Right cardiac atrium (tissue), 5 donors: ENCODE measurements at places on chromosomes 11 and 22.
A peak's percentile ranks its signal among the peaks of the same experiment; 100 is the strongest.

DNA sequence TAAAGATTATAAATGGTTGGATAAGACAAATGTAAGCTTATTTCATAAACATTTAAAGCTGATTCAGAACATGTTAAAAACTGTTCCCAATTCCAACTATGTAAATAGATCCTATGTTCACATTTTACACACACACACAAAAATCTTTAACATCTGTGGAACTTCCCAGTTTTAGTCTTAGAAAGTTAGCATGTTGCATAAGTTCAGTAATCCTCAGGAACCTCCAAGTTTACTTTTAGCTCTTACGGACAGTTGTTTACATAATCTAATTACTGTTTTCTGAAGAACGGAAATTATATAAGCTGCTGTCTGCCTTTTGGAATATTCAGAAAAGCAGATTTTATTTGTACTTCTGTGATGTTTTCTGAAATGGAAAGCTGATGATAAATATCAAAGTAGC is 53.3 kb downstream of the PANX1 start:
- DNase-seq = no peak

DNA sequence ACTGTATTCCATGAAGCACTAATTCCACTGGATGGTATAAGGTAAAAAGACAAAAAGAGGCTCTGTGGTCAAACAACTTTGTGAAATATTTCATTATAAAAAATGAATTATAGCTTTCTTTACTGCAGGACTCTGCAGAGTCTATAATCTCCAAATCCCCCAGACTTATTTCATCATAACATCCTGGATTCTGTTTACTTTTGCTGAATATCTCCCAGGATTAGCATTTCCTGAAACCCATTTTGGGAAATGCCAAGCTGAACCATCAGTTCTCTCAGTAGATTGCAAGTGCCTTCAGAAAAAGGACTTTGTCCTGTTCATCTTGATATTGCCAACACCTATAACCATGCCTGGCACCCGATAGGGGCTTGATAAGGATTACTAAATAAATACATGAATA is 7.9 kb downstream of the PAMR1 start:
- DNase-seq = no peak

DNA sequence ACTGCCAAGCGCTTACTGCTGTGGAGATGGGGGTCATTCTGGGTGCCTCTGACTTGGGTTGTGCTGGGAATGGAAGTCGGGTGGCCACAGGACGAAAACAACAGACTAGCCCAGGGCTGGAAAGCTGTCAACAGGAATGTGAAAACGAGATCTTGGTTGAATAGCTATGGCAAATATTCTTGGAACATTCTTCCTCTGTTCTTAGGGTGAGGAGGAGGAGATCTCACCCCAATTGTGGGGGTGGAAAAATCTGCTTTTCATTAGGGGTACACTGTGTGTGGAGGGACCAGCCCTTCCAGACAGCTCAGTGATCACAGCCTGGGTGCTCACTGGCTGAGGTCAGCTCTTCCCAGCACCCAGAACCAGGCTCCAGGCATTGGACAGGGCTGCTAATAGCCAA is 52.0 kb upstream of the PRSS23 start:
- DNase-seq = no peak

- DNase-seq = no peak
Measured at GRCh38 chr11:46984987-46985386, 48.4 kb downstream of the CSTPP1 start.

DNA sequence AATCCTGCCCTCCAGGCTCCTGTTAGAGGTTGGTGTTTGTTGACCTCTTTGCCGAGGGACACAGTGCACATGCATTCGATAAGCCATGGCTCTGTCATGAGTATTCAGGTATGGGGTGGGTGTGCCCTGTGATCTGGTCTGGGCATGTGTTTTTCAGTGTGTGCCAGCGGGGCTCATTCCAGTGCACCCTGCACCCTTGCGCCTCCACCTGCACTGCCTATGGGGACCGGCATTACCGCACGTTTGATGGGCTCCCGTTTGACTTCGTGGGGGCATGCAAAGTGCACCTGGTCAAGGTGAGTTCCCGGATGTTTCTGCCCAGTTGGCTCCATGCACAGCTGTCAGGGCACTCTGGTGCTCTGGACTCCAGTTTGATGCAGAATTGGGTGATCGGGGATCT is 44.2 kb downstream of the OTOG start:
- no peak for DNase-seq

- DNase-seq = peak; percentile 58
Measured at GRCh38 chr22:21000207-21000986, 1.5 kb downstream of the THAP7 start.

DNA sequence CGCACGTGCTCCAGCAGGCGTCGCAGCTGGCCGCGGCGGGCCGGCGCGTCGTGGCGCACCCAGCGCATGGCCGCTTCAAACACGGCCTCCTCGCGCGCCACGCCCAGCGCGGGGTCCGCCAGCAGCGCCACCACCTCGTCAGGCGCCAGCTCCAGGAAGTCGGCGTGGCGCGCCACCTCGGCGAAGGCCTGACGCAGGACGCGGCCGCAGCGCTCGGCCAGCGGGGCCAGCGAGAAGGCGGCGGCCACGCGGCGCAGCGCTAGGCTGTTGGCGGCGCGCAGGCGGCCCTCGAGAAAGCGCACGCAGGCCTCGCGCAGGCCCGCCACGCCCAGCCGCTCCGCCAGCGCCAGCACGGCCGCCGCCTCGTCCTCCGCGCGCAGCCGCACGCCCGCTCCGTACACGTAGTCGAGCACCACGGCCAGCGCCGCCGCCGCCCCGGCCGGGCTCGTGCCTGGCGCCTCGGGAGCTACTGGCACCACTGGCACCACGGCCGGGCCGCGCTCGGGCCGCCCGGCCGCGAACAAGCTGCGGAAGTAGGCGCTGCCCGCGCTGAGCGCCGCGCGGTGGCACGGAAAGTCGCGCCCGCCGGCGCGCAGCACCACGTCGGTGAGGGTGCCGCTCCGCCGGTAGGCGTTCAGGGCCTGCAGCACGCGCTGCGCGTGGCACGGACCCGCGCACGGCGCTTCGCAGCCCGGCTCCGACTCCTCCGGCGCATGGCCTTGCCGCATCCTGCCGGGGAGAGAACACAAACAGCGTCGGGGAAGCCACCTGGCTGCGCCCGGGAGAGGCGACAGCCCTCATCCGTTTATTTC is 2.9 kb downstream of the KLHL35 start:
- peak; percentile 89 for DNase-seq

- DNase-seq = no peak
Measured at GRCh38 chr11:86476109-86476861, 101.6 kb downstream of the CCDC81 start.

- no peak for DNase-seq
Measured at GRCh38 chr22:28837640-28838039, 37.3 kb upstream of the XBP1 start.

DNA sequence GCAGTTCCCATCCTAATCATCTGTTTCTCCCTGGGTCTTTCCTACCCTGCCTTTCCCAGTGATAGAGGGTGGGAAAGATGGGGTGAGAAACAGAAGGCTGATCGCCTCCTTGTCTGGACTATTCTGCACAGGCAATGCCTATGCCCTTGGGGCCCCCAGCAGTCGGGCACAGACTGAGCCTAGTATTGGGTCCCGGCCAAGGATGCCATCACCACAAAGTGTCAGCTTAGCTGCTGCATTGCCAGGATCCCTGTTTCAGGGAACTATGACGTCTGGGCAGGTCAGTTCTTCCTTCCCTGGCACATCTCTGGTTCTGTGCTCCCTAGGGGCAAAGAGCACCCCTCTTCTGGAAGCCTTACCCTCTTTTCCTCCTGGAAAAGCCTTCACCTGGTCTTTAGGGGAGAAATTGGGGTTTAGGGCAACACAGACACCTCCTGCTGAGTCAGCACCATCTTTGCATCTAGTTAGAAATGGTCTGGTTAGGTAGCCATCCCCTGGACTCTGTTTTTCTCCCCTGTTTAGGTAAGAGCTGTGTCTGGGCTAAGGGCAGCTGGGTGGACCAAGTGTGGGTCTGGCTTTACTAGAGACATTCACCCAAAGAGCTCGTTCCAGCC is 2.1 kb downstream of the ADAMTS8 start:
- no peak for DNase-seq

GRCh38 chr11:42528911-42529310 is 782.9 kb upstream of the API5 start:
- no peak for DNase-seq

DNA sequence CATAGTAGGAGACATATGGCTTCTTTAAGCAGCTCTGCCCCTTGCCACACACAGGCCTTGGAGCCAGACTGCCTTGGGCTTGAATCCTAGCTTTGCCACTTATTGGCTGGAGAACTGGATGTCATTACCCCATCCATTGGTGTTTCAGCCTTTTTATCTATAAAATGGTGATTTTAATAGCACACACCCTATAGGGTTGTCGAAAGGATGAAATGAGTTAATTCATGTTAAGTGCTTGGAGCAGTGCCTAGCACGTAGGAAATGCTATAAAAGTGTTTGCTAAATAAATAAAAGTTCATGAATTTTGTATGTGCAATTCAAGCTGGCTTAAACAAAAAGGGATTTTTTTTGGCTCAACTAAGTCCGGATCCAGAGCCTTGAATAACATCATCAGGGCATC is 120.7 kb downstream of the TIMP3 start:
- no peak for DNase-seq

GRCh38 chr11:75273411-75274391 is 33.1 kb downstream of the TPBGL start:
- DNase-seq = no peak

DNA sequence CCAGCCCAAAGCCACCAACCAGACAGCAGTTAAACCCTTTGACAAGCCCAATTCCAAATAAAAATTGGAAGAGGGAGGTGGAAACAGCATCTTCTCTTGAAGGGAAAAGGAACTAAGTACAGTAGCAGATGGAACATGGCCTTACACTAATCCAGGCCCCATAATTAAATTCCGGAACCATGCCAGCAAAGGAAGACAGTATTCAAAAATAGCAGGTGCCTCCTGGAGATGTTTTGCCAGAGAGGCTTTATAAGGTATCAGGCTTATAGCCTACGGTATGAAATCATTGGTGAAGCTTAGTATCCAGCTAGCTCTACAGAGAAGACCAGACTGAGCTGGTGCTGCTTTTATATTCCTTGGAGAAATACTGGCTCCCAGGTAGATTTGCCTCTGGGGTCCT is 344.1 kb upstream of the API5 start:
- no peak for DNase-seq

DNA sequence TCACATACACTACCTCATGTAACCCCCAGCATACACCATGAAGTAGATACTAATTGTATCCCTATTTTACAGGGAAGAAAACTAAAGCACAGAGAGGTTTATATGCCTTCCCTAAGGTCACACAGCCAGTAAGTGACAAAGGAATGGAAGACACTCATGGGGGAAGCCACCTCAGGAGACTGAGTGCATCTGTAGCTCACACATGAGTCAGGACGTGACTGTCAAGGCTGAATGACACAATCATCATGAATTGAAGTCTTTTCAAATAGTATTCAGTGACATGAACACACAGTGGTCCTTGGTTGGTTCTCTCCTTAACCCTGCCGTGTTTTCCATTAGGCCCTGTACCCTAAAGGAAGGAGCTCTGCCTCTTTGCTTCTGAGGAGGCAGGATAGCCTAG is 463.0 kb downstream of the NTM start:
- DNase-seq = no peak

- peak; percentile 55 for DNase-seq
Measured at GRCh38 chr11:26994631-26995095, 751 bp downstream of the FIBIN start.

DNA sequence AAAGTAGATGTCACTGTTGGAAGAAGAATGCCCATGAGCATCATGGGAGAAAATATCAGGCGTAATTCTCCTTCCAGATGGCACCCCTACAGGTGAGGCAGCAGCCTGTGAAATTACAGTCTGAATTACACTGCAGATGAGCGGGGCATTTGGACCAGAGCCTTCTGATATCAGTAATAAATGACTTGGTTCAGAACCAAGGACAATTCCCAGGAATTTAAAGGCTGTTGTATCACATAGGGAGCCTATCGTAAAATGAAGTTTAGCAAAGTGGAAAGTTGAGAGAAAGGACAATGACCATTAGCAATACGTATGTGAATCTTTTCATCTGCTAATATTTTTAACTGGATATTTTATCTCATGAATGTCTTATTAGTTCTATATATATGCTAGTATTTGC is 61.3 kb downstream of the PRMT3 start:
- DNase-seq = no peak
